ENCODE measurements at places on chromosomes 4 and X.
A peak's percentile ranks its signal among the peaks of the same experiment; 100 is the strongest.

DNA sequence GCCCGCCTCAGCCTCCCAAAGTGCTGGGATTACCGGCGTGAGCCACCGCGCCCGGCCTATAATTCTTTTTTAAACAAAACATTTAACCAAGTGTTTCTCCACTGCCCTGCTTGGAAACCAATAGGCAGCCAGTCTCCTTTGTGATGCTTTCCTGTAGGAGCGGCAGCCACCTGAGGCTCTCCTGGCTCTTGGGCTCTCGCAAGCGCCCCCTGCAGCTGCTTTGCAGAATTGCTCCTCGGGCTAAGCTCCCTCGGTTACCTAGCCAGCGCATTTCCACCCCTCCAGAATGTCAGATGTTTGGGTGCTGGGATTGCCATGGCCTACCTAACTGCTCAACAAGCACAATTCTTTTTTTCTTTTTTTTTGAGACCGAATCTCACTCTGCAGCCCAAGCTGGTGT is 7.7 kb downstream of the S100P start:
- peak; percentile 51 for DNase-seq

DNA sequence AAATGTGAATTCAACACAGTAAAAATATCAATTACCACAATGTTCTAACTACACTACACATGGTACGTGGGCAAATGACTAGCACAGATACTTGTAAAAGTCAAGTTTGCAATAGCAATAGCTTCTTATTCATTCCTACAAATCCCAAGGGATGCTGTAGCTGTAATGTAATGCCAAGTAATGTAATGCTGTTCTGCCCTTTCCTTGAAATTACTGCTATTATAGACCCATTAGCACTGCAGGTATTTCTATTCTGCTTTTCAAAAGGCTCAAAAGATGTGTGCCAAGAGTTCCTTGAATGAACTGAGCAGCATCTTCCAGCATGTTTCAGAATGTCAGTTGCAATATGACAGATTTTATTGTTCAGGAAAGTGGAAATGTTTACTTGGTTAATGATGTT is 129.9 kb upstream of the BANK1 start:
- no peak for DNase-seq

GRCh38 chr4:37130465-37130864 is 114.1 kb upstream of the NWD2 start:
- DNase-seq: no peak

GRCh38 chrX:68840256-68840655 is 11.4 kb downstream of the EFNB1 start:
- DNase-seq: no peak

GRCh38 chrX:6685489-6685888 is 150.6 kb upstream of the VCX3A start:
- no peak for DNase-seq

DNA sequence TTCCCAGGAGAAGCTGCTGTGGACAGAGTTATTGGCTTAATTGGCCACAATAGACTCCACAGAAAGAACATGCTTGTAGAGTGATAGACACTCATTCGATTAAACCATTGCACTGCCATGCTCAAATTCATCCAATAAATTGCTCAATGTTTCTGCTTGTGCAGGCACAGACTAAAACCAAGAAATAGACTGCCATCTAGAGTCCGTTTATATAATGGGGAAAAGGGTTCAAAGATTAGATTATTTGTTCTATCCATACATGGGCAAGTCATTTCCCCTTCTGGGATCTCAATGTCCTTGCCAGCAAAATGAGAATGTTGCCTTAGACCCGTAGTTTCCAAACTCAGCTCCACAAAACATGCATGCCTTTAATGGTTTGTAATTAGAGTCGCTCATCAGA is 8.7 kb downstream of the SMIM10 start:
- DNase-seq: peak; percentile 74

GRCh38 chr4:54548098-54548620 is 109.6 kb upstream of the KIT start:
- no peak for DNase-seq

DNA sequence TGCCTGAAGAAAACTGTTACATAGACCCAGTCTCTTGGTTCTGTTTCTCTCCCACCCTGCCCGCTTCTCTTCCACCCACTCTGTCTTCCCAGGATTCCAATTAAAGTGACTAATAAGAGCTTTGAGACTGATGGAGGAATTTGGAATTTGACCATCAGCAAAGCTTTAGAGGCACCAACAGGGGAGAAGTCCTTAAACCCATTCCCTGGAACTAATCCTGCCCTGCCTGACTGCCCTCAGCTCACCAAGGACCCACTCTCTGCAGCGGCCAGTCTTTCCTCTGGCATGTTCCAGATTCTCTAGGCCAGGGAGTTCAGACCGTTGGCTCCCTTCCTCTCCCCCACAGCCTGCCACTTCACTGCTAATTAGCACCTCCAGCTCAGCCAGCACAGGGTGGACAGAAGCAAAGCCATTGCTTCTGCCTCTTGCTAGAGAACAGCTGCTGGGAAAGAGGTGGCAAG is 23.9 kb downstream of the SCD5 start:
- DNase-seq: no peak

DNA sequence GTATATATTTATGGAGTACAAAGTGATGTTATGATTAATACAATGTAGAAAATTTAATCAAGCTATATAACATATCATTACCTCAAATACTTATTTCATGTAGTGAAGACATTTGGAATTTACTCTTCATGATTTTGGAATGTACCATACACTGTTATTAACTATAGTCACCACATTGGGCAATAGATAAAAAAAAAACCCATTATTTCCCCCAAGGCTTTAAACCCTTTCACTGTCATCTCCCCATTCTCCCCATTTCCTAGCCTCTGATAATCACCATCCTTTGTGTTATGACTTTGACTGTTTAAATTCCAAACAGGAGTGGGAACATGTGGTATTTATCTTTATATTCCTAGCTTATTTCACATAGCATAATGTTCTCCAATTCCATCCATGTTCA is 2189.1 kb upstream of the AGA start:
- no peak for DNase-seq

- no peak for DNase-seq
These were observed 158.1 kb downstream of the DTHD1 start for GRCh38 chr4:36439556-36439955.

DNA sequence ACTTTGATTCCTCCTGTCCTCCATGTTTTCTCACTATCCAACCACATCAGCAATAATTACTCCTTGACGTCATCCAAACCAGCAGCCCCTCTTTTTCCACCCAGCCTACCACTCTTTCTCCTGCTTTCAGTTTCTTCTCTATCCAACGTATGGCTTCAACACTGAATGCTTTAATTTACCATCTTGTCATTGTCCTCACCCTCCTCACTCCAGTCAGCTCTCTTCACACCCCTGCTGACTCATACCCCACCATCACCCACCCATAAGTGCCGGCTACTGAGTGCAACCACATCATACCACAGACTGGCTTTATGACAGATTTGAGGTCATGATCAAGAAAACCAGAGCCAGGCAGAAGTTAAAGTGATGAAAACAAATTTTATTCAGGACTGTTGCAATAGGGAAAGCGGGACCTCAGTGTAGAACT is 9.8 kb upstream of the ANXA5 start:
- DNase-seq: peak; percentile 73

DNA sequence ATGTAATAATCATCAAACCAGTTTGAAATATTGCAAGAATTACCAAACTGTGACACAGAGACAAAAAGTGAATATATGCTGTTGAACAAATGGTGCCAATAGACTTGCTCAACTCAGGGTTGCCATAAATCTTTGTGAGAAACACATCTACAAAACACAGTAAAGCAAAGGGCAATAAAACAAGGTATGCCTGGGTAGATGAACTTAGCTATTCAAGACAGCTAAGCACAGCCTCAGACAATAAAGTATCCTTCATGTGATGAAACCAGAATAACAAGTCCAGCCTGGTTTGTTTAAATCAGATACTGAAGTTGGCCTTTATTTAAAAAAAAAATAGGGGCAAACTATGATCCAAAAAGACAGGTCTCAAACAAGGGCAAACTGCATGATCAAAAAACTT is 19.2 kb downstream of the LAMTOR3 start:
- no peak for DNase-seq

- no peak for DNase-seq
These were observed 29.1 kb downstream of the ANAPC4 start for GRCh38 chr4:25406081-25406692.

- no peak for DNase-seq
These were observed 914.8 kb upstream of the GRIA3 start for GRCh38 chrX:122269243-122269781.

DNA sequence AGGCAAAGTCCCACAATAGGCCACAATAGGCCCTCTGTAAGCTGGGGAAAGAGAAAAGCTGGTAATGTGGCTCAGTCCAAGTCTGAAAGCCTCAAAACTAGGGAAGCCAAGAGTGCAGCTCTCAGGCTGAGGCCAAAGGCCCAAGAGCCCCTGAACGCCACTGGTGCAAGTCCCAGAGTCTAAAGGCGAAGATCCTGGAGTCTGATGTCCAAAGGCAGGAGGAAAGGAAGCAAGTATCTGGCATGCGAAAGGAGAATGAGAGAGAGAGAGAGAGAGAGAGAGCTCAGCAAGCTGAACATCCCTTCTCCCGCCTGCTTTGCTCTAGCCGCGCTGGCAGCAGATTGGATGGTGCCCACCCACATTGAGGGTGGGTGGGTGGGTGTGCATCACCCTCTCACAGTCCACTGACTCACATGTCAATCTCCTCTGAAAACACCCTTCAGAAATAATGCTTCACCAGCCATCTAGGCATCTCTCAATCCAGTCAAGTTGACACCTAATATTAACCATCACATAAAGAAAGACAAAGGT is 30.9 kb upstream of the ELF2 start:
- DNase-seq: no peak

DNA sequence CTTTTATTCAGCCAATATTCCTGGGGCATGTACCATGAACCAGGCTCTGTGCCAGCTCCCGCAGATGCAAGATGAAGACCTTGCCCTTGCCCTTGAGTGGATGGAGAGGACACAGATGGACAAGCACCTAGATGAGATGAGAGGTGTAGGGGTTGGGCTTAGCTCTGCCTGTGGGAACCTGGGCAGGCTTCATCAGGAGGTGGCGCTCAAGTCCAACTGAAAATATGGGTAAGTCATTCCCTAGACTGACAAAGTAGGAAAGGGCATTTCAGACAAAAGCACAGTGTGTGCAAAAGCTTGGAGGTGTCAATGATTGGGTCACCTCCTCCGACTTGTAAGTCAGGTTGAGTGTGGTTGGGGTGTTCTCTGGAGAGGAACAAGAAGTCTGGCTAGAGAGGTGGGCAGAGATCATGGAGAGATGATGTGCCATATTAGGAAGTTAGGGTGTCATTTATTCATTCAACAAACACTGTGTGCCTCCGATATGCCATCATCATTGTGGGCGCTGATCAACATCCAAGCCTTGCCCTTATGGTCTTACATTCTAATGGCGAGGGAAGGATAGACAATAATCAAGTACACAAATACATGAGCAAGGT is 64.6 kb downstream of the ANAPC4 start:
- peak; percentile 65 for DNase-seq

- no peak for DNase-seq
These were observed 361.8 kb downstream of the TEX13C start for GRCh38 chrX:125681507-125681906.

DNA sequence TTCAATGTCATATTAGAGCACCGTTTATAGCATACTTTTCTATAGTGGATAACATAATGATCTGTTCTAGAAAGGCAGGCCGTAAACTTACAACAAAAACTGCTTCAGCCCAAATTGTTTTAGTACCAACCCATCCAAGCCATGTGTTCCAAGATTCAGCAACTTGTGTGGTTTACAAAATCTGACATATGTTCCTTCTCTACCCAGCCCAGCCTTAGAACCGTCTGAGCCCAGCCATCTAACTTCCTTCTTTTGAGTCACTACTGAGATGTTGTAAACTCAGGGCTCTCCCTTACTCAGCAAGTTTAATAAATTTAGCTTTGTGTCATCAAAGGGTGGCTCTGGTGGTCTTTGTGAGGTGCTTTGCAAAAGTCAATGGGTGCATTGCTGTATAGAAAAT is 32.4 kb upstream of the REPS2 start:
- DNase-seq: peak; percentile 72

GRCh38 chrX:48021026-48021900 is 14.5 kb downstream of the SPACA5 start:
- DNase-seq: peak; percentile 81

DNA sequence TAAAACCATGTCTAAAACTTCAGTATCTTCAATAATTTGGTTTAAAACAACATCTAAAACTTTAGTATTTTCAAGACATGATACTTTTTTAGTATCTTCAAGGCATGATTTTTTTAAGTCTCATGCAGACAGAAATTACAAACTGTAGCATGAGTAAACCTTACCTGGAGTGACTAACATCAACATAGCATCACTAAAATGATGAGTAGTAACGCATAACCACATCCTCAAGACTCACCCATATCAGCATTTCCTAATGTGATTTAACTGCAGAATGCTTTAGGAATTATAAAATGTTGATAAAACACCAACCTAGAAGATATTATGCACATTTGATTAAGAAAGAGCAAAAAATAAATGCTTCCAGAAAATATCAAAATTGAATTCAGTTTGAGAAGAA is 19.7 kb upstream of the EDNRA start:
- DNase-seq: no peak

DNA sequence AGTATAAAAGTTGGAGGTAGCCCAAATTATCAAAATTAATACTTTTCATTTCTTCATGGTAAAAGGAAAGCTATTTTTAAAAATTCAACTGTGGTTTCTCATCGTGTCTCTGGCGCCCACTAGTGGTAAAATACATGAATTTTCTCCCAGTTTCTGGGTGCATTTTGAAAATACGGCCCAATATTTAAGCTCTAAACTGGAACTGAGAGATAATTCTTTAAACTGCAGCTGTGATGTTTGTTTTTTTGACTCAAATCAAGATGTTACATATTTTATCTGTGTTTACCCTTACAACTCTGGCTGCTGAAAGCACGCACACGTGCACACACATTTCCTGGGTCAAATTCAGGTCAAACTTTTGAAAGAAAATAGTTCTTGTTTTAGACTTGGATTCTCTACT is 123.9 kb upstream of the ACSL4 start:
- peak; percentile 74 for DNase-seq

- DNase-seq: peak; percentile 86
These were observed 1.5 kb downstream of the IRF2 start for GRCh38 chr4:184472614-184473498.

DNA sequence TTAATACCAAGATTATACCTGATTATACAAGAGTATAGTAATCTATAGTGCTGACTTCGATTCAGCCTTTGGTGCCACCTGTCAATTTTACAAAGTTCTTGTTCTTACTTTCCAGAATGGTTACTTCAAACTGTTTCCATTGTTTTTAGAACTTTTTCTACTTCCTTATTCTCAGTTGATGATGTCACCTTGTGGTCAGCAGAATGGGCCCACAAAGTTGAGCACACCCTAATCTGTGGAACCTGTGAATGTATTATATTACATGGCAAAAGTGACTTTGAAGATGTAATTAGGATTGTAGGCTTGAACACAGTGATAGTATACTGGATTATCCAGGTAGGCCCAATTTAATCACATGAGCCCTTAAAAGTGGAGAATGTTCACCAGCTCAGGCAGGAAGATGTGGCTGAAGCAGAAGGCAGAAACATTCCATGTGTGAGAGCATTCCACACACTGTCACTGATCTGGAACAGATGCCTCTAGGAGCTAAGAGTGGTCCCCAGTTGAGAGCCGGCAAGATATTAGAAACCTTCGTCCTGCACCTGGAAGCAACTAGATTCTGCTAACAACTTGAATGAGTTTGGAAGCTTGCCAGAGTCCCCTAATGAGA is 6.3 kb upstream of the SGMS2 start:
- peak; percentile 81 for DNase-seq
